Osteoblast (primary cell): ENCODE measurements at places on chromosomes 4 and X. TPM values are rescaled to one million over a fixed set of nuclear protein-coding genes. Genes with fewer than 3 reads are reported as not detected.

- no peak for DNase-seq
These were observed 92.2 kb downstream of the DCHS2 start for GRCh38 chr4:154399259-154399974.

GRCh38 chr4:6002492-6002833 is 15.8 kb downstream of the C4orf50 start:
- DNase-seq = peak; percentile 52

GRCh38 chrX:22234380-22234779 is 38.3 kb upstream of the CBLL2 start:
- no peak for DNase-seq

DNA sequence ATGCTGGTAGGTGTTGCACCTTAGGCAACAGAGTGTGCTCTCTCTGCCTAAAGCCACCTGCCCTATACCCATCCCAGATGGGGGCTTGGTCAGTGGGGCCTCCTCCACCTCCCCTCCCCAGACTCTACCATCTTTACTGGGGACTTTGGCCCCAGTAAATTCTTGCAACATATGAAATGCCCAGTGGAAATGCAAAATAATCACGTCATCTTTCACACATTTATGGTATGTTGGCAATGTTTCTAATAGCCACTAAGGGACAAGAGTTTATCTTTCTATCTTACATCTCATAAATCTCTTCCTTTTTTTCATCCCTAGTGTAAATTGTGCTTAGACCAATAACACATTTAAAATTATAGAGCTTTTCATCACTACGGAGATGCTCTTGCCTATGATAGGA is 103.0 kb upstream of the MAML3 start:
- DNase-seq = peak; percentile 78

DNA sequence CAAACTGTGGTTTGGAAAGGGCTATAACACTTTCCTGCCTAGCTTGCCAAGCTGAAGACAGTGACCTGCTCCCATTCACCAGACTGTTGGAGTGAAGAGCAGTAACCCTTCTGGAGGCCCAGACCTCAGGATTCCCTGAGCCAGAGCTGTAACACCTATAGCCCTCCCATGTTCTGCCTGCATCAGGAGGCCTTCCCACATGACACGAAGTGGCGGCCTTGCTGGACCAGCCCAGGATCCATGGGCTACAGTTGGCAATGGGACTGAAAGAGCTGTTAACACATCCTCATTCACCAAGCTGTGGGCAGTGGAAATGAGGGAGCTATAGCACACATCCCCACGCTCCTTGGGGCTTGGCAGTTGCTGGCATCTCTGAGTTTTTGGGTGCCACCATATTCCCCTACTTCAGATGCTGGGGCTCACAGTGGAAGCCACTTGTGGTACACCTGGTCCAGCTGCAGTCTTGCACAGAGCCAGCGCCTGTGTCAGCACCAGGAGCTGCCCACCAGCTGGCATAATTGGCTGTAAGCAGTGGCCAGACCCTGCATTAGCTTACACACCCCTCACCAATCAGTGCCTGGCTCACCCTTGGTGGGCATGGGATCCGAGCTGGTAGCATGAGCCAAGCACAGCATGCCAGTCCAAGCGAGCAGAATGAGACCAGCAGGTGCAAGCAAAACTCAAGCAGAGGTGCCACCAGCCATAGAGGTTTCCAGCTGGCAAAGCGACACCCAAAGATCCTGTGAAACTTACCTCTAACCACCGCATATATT is 1029.3 kb downstream of the TECRL start:
- DNase-seq = no peak

- DNase-seq = no peak
These were observed 163.3 kb upstream of the FAM47C start for GRCh38 chrX:36844857-36845256.

GRCh38 chr4:111960241-111960667 is 185.0 kb upstream of the FAM241A start:
- no peak for DNase-seq

GRCh38 chr4:28226962-28227361 is 1366.3 kb downstream of the STIM2 start:
- DNase-seq = no peak

DNA sequence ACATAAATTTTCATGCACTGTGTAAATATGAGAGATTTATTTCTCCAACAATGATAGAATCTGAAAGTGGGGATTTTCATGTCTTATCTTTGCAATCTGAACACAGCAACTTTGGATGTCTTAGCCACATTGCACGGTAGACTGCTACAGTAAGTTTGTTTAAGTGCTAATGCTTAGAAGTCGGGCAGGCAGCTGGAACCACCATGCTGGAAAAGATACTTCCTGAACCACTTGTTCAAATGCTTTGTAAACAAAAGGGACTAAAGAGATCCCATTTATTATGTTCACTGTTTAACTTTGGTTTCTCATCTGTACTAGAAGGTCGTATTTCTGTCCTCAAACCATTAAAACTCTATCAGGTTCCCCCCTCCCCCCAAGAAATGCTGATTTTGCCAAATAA is 555.9 kb upstream of the DIPK2B start:
- no peak for DNase-seq

GRCh38 chr4:86271057-86271456 is 88.8 kb downstream of the MAPK10 start:
- DNase-seq = no peak

GRCh38 chrX:38864165-38864564 is 62.9 kb downstream of the MID1IP1 start:
- no peak for DNase-seq

DNA sequence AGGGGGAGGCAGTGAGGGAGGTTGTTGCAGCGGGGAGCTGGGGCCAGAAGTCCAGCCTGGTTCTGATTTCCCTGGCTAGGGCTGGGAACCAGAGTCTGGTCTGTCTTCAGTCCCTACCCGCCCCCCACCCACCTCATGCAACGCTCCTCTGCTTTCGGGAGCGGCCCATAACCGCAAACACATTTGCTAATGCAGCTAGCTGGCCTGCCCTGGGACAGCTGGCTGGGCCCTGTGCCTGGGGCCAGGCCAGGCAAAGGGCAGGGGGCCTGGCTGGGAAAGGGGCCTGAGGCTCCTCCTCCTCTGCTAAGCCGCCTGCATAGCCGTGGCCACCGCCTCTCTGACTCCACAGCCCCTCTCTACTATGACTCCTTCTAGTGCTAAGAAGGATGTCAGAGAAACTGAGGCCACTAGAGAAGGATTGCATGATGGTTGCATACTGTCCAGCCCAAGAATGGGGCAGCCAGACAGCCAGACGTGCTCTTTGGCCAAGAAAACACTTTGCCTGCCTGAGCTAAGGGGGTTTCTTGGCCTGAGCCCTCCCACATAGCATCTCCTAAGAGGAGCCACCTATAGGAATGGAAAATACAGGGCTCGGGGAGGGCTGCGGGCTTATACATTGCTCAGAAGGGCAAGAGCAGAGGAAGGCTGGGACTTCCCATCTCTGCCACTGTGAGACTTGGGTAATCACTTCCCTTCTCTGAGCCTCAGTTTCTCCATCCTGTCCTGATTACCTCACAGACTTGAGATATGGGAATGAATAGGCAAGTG is 76.9 kb downstream of the PJA1 start:
- no peak for DNase-seq

GRCh38 chr4:129488427-129488826 is 392.5 kb downstream of the C4orf33 start:
- DNase-seq = no peak

DNA sequence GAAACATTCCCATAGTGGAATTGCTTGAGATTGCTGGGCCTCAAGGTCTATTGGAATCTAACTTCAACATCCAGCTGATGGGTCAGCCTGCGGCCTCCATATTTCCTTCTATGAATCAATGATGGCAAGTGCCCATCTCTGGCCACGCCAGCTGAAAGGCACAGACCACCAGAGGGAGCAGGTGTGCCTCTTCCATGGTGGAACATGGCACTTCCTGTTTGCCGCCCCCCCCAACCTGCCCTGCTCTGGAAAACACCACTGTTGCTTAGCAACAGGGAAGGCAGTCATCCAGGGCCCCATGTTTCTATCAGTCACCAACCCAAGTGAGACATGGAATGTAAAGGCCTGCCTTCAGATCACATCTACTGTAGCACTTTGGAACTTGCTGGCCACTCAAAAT is 11.6 kb downstream of the PAGE4 start:
- no peak for DNase-seq

DNA sequence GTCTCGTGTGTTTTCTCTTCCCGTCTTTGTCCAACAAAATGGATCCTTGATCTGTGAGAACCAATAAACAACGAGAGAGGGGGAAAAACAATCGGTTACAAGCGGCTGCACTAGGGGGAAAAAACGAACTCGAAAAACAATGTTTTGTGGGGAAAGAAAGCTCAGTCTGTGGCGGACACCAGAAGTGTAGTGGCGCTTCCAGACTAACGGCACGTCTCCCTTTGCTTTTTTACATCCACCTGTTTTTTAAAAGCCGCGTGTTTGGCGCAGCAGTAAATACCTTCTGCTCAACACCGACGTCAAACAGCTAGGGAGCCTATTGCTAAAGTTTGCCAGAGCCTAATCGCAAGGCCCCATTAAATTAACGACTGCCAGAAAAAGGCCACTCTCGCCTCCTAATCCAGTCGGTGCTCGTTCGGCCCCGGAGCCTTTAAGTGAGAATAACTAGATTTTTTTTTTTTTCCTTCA is 3.3 kb downstream of the NKX6-1 start:
- peak; percentile 72 for DNase-seq

- DNase-seq = peak; percentile 96
These were observed 88.3 kb downstream of the ZNF718 start for GRCh38 chr4:212438-213188.

- DNase-seq = no peak
These were observed 292.9 kb downstream of the IL1RAPL1 start for GRCh38 chrX:28880136-28880535.

DNA sequence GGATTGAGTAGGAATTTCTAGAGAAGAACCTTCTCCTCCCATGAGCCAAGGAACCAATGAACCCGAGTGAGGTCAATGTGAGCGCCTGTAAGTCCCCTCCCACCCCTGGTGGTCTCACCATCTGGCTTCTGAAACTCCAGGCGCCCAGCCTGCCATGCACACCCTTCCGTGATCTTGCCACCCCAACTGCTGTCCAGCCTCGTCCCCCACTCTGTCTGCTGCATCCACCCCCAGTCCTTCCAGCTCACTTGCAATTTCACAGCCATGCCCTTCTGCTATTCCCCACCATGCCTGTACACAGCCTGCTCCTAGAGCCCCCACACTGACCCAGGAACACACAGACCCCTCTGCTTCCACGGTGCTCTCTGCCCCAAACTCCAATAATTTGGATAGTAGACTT is 323.7 kb downstream of the STK32B start:
- peak; percentile 19 for DNase-seq

- DNase-seq = no peak
These were observed 157.1 kb upstream of the LNX1 start for GRCh38 chr4:53748328-53748772.

DNA sequence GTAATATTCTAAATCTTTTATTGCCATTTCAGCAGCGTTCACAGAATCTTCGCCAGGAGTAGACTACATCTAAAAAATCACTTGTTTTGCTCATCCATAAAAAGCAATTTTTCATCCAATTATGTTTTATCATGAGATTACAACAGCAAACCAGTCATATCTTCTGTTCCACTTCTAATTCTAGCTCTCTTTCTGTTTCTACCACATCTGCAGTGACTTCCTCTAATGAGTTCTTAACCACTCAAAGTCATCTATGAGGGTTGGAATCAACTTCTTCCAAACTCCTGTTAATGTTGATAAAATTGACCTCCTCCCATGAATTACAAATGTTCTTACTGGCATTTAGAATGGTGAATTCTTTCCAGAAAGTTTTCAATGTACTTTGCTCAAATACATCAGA is 174.4 kb upstream of the BRWD3 start:
- no peak for DNase-seq

DNA sequence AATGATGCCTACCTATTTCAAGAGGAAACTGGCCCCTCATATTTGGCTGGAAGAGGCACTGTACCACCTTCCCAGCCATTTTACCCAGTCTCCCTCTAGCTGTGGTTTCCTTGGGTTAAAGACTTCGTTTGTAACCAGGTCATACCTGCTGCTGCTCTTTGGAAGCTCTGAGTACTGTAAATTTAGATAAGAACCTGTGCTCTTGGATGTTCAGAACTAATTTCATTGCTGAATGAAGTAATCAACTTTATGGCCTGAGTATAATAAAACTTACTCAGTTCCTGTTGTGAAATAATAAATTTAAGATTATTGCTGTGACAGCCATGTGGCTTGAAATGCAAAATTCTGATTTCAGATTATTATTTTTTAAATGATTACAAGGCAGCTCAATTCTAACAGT is 12.2 kb downstream of the MTTP start:
- no peak for DNase-seq

DNA sequence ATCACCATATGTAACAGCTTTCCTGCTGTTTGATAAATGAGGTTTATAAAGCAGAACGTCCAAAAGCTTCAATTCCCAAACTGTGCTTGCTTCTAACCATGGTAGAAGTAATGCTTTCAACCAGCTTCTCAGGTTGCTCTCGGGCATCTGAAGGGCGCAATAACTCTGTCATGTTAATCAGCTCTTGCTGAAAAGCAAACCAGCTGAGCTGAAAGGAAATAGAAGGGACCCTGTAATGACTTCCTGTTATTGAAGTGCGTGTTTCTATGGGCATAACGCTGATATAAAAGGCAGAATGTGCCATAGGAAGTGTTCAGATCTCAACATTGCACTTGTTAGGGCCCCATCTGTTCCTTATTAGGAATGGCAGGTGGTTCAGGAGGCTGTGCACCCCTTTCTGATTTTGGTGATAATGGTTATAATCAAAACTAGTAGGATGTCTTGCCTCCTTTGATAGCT is 21.2 kb downstream of the HERC3 start:
- DNase-seq = no peak

DNA sequence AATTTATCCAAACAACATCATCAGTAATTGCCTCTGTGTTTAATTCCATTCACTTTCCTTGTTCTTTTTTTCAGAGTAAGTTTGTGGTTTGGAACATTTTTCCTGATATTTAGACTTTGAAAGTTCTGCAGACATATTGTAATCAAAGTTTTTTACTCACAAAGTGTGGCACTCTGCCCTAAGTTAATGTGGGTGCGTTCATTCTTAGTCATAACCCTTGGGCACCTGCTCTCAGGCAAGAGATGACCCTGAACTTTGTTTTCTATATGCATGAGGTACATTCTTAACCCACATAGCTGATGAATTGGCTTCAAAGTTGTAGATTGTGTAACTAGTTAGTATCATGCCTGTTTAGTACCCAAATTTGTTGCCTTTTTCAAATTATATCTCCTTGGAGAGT is 424.3 kb downstream of the GRXCR1 start:
- DNase-seq = no peak

The MAGEA11 gene
- not detected in 2 replicates for total RNA-seq

The DKK2 gene
- total RNA-seq = under 0.01 TPM in 1 of 2 replicates, not detected in the other

The P2RY4 gene
- total RNA-seq = under 0.01 and 0.29 TPM in 2 replicates

The MECP2 gene
- 31.1 and 33.3 TPM in 2 replicates for total RNA-seq

The XK gene
- under 0.01 TPM in 2 replicates for total RNA-seq

The CRLF2 gene
- 0.29 and 1.1 TPM in 2 replicates for total RNA-seq

The PGRMC2 gene
- 38.4 and 39.2 TPM in 2 replicates for total RNA-seq

The TMEM185A gene
- total RNA-seq = 16.6 and 18.0 TPM in 2 replicates

The UGT2B10 gene
- not detected in 2 replicates for total RNA-seq

The HTN3 gene
- total RNA-seq = not detected in 2 replicates

The DUX4 gene
- not detected in 2 replicates for total RNA-seq

The GAGE12E gene
- total RNA-seq = not detected in 2 replicates

The RRH gene
- under 0.01 TPM in 1 of 2 replicates, not detected in the other for total RNA-seq

The ZAR1 gene
- total RNA-seq = not detected in 2 replicates

The PPM1K gene
- 21.0 and 21.2 TPM in 2 replicates for total RNA-seq
